ENCODE measurements at places on chromosomes 12 and 14.

DNA sequence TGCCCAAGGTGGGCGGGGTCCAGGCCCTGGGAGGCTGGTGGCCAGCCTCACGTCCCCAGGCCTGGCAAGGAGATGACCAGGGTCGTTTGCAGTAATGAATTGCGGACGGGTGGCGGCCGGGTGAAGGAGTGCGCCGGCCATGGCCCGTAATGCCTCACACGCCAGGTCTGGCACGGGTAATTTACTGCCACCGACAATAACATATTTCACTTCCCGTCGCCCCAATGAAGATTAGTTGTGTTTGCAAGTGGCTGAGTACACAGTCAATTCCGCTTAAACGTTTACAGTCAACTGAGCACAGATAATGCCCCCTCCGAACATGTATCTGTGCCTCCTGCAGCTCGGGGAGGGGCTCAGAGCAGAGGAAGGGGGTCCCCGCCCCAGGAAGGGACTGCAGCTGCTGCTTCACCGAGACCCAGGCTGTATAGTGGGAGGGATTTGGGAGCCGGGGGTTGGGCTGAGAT, 48.3 kb downstream of the MVK start:
- no peak for DNase-seq

GRCh38 chr12:3215410-3215975, 138.3 kb downstream of the TSPAN9 start:
- DNase-seq, result no peak

- peak; percentile 67 for DNase-seq
Observed at GRCh38 chr14:79585845-79586244, 625.5 kb downstream of the DIO2 start.

- no peak for DNase-seq
Observed at GRCh38 chr12:43696154-43696553, 62.4 kb downstream of the PUS7L start.

DNA sequence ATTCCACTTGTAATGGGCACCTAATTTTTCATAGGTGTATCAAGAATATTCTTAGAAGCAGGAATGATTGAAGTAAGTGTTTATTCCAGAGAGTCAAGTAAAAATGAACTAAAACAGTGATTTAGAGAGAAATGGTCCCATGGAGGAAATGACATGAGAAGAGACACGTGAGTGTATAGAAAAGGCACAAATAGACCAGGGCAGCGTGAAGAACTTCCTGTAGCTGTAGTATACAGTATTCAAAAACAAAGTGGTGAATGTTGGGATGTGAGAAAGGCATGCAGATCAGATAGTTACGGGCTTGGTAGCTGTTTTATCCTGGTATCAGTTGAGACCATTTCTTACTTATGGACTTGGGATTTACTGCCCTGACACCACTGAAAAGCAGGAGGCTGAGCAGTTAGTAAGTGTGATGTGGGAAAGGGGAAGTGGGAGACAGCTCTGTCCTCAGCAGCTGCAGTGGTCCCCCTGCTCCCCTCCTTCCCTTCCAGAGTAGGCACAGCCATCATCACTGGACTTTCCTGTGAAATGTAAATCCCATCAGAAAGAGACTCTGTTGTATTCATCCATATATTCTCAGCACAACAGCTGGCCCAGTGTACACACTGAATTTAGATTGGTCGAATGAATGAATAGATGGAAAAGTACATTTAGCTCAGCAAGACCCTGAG, 16.8 kb upstream of the TESPA1 start:
- DNase-seq, result no peak

- DNase-seq, result no peak
Observed at GRCh38 chr12:21350975-21351374, 16.3 kb upstream of the SLCO1A2 start.

DNA sequence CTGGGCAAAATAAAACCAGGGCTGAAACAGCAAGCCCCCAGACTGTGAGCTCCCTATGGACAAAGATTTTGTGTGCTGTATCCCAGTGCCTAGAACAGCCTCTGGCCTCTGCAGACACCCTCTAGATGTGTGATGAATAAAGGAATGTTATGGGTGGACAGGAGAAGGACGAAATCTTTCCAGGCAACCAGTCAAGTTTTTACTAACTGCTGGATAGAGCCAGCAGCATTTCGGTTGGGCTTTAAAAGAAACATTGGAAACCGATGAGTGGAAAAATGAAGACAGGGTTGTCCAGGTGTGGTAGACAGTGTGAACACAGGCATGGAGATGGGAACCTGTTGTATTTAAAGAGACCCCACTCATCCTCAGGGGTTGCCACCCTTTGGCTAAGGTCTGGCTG, 4.0 kb downstream of the CHGA start:
- DNase-seq, result no peak
